Activated CD4-positive, alpha-beta T cell treated with anti-CD3 and anti-CD28 coated beads, Interleukin-2, Interleukin-4, amounts not matched to agents 100 ng/mL and 50 ng/mL, durations not matched to agents 16 hours and 8 hours (primary cell): ENCODE measurements at places on chromosomes 2 and 18.

DNA sequence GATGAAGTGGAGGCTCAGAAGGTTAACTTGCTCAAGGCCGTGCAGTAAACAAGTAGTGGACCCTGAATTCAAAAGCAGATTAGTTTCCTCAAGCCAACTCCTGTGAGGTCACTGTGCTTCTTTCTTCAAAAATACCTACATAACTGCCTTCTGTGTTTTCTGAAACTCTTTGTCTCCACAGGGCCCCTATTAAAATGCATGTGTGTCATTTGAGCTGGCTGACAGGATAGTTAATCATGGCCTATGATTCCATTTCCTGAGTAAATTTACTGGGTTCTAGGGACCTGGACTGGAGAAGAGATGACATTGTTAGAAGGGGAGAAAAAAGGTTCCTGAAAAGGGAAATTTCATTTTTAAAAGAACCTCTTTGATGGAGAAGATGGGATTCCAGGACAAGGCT is 12.9 kb upstream of the DTNA start:
- DNase-seq, result no peak

GRCh38 chr2:127347734-127348392 is 39.9 kb downstream of the MAP3K2 start:
- no peak for DNase-seq

GRCh38 chr2:12861344-12861930 is 144.7 kb downstream of the TRIB2 start:
- DNase-seq, result peak; percentile 41

GRCh38 chr2:53312181-53312580 is 455.4 kb upstream of the CHAC2 start:
- no peak for DNase-seq

- no peak for DNase-seq
These were observed 24.7 kb downstream of the SLC20A1 start for GRCh38 chr2:112670252-112671022.

- DNase-seq, result no peak
These were observed 15.3 kb upstream of the CD207 start for GRCh38 chr2:70850925-70851324.

DNA sequence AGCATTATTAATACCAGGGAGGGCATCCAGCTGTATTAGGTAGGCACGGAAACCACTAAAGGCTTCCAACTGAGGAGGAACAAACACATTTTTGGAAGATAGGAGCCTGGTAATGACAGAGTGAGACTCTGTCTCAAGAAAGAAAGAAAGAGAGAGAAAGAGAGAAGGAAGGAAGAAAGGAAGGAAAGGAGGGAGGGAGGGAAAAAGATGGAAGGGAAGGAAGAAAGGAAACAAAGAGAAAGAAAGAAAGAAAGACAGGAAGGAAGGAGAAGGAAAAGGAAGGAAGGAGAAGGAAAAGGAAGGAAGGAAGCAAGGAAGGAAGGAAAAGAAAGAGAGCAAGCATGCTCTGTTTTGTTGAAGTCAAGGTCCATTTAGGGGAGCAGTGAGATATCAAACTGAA is 103.8 kb upstream of the RFX8 start:
- DNase-seq, result no peak

GRCh38 chr2:191417746-191418145 is 172.5 kb downstream of the MYO1B start:
- no peak for DNase-seq

GRCh38 chr2:81858998-81859397 is 1554.4 kb upstream of the LRRTM1 start:
- no peak for DNase-seq

- DNase-seq, result no peak
These were observed 145.5 kb downstream of the PXDN start for GRCh38 chr2:1598800-1599199.

- no peak for DNase-seq
These were observed 79.4 kb downstream of the SLC4A3 start for GRCh38 chr2:219706823-219707281.

GRCh38 chr2:169507698-169508097 is 1.8 kb upstream of the KLHL41 start:
- DNase-seq, result peak; percentile 16

- no peak for DNase-seq
These were observed 123.0 kb upstream of the PKDCC start for GRCh38 chr2:41924709-41925408.

GRCh38 chr2:201790989-201791388 is 10.3 kb upstream of the ALS2 start:
- DNase-seq, result no peak

DNA sequence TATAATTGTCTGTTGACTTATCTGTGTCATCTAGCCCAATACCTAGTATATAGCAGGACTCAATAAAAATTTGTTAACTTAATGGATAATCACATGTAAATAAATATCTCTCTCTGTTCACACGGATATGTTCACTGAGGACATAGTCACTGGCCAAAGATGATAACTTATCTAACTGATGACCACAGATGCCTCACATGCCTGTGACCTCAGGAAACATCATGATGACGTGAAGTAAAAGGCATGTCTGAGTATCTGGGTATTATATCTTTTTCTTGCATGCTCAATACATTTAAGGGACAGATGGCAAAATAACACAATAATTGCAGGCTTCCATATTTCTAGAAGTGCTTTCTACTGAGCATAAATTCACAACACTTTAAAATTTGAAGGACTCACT is 41.4 kb upstream of the PARD3B start:
- no peak for DNase-seq

DNA sequence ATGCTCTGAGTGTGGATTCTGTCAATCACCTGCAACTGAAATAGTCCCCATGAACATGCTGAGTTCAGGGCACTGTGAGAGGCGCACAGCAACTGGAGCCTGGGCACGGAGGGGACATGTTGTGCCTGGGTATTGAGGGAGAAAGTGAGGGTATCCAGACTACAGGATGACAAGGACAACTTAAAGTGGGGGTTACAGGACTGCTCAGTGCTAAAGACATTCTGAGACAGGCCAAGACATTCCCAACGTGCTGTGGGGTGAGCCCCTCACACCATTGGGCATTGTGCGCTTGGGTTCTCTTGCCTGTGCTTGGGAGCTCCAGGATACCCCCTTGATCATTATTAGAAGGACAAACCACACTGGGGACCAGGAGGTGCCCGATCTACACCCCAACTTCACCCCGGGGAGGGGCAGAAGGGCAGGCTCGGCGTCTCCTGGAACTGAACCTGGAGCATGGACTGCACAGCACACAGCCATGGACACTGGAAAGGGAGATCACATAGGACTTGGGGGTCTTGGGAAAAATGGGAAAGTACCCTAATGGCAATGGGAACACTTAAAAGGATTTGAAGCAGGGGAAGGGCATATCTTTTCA is 72.5 kb upstream of the HDAC4 start:
- no peak for DNase-seq

GRCh38 chr2:42876326-42876751 is 84.0 kb upstream of the HAAO start:
- DNase-seq, result no peak

DNA sequence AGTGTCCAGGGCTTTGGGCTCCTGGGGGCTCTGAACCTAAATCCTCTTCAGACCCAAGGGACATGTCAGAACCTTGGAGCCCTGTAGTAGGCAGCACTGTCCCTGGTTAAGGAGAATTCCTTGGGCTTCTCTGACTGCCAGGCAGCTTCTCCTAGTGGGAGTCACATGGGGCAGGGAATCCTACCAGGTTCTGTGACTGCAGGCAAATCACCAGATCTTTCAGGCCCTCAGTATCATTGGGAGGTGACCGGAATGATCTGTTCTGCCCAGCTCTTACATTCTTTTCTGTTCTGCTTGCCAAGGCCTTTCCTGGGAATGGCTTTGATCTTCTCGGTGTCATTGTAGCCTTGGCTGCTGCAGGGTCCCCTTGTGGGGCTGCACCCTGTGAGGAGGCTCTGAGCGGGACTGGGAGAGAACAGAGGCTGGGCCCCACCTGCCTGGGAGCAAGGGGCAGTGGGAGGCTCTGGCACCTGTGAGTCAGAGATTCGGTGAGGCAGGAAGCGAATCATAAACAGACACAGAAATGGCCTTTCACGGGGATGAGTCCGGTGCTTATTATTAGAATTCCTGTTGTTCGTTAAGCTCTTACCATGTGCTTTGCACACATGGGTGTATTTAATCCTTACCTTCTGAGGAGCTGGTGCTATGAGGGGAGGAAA is 14.1 kb downstream of the CEP68 start:
- DNase-seq, result no peak

- DNase-seq, result no peak
These were observed 474.8 kb downstream of the METTL4 start for GRCh38 chr18:2096551-2096950.

GRCh38 chr2:214543386-214543955 is 132.6 kb downstream of the VWC2L start:
- no peak for DNase-seq

GRCh38 chr2:187299122-187299906 is 148.7 kb downstream of the CALCRL start:
- DNase-seq, result no peak

- DNase-seq, result no peak
These were observed 64.0 kb downstream of the HPCAL1 start for GRCh38 chr2:10366601-10367270.
